ENCODE measurements at places on chromosomes 6 and 20.

GRCh38 chr6:75345413-75345812 is 60.8 kb upstream of the TMEM30A start:
- DNase-seq = no peak

DNA sequence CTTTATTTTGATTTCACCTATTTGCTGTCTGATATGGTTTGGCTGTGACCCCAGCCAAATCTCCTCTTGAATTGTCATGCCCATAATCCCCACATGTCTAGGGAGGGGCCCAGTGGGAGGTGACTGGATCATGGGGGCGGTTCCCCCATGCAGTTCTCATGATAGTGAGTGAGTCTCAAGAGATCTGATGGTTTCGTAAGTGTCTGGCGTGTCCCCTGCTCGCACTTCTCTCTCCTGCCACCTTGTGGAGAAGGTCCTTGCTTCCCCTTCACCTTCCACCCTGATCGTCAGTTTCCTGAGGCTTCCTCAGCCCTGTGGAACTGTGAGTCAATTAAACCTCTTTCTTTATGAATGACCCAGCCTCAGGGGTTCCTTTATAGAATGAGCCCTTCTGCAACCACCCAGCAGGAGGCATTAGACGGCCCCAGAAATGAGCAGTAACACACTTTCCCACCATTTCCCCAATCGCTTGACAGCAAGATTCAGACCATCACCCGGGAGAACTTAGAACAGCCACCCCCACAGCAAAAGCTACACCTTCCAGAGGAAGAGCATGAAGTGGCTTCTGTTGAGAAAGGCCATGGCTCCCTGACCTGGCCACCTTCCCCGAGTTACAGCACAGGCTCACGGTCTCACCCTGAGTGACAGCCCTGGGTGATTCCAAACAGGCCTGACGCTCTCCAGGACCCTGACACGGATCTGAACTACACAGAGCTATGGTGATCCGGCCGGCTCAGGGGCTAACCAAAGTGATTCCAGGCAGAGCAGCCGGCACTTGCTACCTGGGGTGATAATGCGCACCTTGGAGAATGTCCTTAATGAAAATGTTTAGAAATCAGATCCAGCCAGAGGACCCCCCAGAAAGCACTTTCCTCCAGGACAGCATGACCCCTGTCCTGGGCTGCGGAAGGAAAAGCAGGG is 131.2 kb upstream of the CDH4 start:
- DNase-seq = no peak

DNA sequence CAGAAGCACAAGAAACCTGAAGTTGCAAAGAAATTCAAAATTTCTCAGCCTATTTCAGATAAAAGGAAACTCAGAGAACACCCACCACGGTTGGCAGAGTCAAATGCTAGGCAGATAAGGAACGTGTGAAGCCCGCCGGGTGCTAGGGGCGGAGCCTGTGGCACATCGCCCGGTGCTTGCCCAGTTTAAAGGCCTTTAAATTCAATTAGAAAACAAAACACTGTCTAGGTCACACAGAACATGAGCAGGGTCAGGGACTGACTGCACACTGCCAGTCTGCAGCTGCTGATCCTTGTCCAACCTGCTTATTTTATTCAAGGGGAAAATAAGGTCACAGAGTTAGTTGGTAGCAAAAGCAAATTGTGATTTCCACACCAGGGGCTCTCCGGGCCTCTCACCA is 75.8 kb downstream of the PSMG4 start:
- no peak for DNase-seq

DNA sequence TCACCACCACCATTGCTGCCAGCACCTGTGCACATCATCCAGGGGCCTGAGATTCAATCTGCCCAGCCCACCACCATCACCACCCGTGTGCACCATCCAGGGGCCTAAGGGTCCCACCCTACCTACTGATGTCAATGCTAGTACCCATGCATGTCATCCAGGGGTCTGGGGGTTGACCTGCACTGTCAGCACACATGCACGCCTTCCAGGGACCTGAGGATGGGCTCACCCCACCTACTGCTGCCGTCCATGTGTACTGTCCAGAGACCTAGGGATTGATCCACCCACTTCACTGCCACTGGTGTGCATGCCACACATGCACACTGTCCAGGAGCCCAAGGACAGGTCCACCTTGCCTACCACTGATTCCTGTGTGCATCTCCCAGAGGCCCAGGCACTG is 11.9 kb upstream of the OXT start:
- no peak for DNase-seq

DNA sequence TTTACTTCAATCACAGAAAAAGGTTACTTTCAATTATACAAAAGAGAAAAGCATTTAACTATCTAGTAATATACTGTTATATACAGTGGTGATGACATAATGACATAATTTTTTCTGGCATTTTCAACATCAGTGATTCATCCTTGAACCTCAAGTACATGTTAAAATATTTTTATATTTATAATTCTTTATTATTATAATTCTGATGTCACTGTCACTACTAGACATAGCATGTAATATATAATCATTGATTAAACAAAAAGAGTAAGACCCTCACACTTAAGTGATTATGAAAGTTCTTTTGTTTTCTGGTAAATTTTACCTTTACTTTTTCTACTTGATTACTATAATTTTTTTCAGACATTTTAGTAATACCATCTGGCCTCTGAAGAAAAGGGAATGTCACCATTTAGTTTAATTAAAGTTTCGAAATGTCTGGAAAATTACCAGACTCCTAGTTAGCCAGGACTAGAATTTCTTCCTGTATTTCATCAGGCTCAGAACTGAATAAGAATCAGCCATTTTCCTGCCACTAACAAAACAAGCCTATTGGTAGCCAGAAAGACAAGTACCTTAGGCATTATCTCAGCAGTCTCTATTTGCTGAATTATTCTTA is 71.5 kb downstream of the FILIP1 start:
- DNase-seq = no peak

- no peak for DNase-seq
These were observed 19.2 kb downstream of the ASIP start for GRCh38 chr20:34260208-34260942.

Measured in activated CD4-positive, alpha-beta T cell treated with anti-CD3 and anti-CD28 coated beads, Interleukin-2, amount 50 U/mL, for 4 hours (primary cell).